Spinal cord (tissue), 10 donors: ENCODE measurements at places on chromosomes 6 and 20. TPM values are rescaled to one million over a fixed set of nuclear protein-coding genes. Genes with fewer than 3 reads are reported as not detected.

- no peak for DNase-seq
- H3K36me3 ChIP-seq = no peaks in the 10 kb centered on the region
- H3K27me3 ChIP-seq = no peaks in the 10 kb centered on the region
- no peak overlapping the region for H3K27ac ChIP-seq
- no peaks in the 10 kb centered on the region for H3K4me1 ChIP-seq
Measured at GRCh38 chr6:81997090-81997926, 244.8 kb upstream of the TENT5A start.

NRN1 gene
- total RNA-seq = 27.4 TPM

SOX4 gene
- 46.9 TPM for total RNA-seq

LRP11 gene
- total RNA-seq = 18.0 TPM

DNA sequence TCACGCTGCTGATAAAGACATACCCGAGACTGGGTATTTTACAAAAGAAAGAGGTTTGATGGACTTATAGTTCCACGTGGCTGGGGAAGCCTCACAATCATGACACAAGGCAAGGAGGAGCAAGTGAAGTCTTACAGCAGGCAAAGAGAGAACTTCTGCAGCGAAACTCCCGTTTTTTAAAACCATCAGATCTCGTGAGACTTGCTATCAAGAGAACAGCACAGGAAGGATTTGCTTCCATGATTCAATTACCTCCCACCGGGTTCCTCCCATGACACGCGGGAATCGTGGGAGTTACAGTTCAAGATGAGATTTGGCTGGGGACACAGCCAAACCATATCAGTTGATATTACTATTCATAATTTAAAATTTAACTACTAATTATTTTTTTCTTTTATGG, 157.3 kb upstream of the ATXN1 start:
- H3K4me3 ChIP-seq = no peak overlapping the region
- no peak for DNase-seq
- H3K27me3 ChIP-seq = no peaks in the 10 kb centered on the region
- H3K36me3 ChIP-seq = no peaks in the 10 kb centered on the region
- H3K4me1 ChIP-seq = no peaks in the 10 kb centered on the region

DNA sequence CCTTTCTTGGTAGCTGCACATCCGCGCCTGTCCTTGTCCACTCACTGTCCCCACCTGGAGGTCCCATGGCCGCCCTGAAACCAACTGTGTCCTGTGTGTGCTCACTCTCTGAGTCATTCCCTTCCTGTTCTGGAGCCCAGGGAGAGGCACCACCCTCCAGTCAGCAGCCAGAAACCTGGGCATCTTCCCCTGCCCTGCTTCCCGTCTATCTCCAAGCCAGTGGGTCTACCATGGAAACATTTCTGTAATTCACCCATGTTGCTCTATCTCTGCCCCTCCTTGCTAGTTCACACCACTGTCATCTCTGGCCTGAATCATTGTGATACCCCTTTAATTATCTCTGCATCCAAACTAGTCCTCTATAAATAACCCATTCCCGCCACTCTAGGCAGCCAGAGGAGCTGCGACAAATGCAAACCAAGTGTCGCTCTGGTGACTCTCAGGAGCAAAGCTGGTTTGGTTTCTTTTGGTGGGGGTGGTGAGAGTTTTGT, 28.8 kb upstream of the SYNJ2 start:
- no peak overlapping the region for H3K27ac ChIP-seq
- H3K27me3 ChIP-seq = no peaks in the 10 kb centered on the region
- peaks cover 7% of the 10 kb centered on the region for H3K4me1 ChIP-seq
- H3K36me3 ChIP-seq = no peaks in the 10 kb centered on the region

NINL gene
- total RNA-seq = 13.1 TPM

GRCh38 chr20:8540466-8540865, 408.4 kb downstream of the PLCB1 start:
- no peak overlapping the region for H3K4me3 ChIP-seq
- no peaks in the 10 kb centered on the region for H3K27me3 ChIP-seq
- no peak overlapping the region for H3K27ac ChIP-seq
- H3K4me1 ChIP-seq = no peaks in the 10 kb centered on the region
- H3K36me3 ChIP-seq = no peaks in the 10 kb centered on the region

KIAA0408 gene
- 71.0 TPM for total RNA-seq

- H3K27me3 ChIP-seq = no peaks in the 10 kb centered on the region
- H3K4me1 ChIP-seq = peaks cover 18% of the 10 kb centered on the region
- H3K4me3 ChIP-seq = no peak overlapping the region
- H3K36me3 ChIP-seq = no peaks in the 10 kb centered on the region
Measured at GRCh38 chr20:4064144-4064909, 49.0 kb upstream of the RNF24 start.
